ENCODE measurements at places on chromosomes 12 and 14.

DNA sequence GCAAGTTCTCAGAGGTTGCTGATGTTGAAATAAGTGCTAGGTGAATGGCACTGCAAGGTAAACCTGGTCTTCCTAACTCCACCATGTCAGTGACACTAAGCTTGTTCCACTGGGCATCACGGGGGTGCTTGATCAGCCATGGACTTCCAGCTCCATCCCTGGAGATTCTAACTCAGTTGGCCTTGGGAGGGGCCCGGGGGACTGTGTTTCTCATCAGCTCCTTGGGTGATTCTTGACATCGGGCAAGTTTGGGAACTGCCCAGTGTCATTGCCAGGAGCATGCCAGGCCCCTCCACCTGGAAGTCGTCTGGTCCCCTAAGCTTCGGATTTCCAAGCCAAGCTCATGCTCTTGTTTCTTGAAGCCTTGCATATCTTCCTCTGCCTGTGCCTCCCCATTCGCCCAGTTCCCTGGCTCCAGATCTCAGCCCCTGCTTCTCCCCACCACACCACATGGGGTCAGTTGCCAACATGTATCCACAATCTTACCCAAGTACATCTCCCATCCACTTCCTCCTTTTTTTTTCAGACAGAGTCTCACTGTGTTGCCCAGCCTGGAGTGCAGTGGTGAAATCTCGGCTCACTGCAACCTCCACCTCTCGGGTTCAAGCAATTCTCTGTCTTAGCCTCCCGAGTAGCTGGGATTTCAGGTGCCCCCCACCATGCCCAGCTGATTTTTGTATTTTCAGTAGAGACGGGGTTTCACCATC, 30.7 kb upstream of the RFLNA start:
- DNase-seq, result no peak

- no peak for DNase-seq
Measured at GRCh38 chr14:37594971-37595808, at the start of the genes FOXA1 and TTC6. FOXA1 (minus strand) TSS chr14:37595249; CDS start chr14:37594972, 277 bp downstream. TTC6 (plus strand) TSS chr14:37595629; CDS start chr14:37622065, 26,436 bp downstream.

- DNase-seq, result peak; percentile 22
Measured at GRCh38 chr12:120041386-120042231, 52.6 kb downstream of the BICDL1 start.

DNA sequence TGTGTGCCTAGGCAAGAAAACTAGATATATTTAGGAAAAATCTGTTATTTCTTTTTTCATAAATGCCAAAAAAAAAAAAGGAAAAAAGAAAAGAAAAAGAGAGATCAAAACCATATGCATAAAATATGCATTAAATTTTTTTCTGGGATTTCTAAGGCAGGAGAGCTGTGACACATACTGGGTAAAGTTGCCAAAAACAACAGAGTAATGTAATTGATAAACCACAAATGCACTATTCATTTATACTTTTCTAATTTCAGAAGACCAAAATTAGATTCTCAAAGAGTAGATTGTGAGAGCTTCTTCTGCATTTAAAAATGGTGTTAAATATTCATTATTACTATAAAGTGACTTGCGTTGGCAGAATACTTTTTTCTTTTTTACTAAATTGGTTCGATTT, 673.8 kb upstream of the MGAT4C start:
- no peak for DNase-seq

GRCh38 chr14:85529803-85530574, at the start of gene FLRT2:
FLRT2 (plus strand) TSS chr14:85530144; CDS start chr14:85621515, 91,371 bp downstream.
- peak; percentile 19 for DNase-seq

DNA sequence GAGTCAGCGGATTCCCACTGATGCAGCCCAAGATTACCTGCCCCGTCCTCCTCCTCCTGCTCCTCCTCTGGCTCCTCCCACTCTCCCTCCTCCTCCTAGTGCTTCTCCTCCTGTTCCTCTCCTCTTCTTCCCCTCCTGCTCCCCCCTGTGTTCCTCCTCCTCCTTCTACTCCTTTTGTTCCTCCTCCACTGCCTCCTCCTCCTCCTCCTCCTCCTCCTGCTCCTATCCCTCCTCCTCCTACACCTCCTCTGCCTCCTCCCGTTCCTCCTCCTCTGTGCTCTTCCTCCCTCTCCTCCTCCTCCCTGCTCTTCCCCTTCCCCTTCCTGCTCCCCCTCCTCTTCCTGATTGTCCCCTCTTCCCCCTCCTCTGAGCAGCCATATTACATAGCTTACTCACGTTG, 141.3 kb downstream of the CACNA1C start:
- DNase-seq, result no peak

- DNase-seq, result no peak
Measured at GRCh38 chr12:125272383-125272933, 207.2 kb downstream of the AACS start.

DNA sequence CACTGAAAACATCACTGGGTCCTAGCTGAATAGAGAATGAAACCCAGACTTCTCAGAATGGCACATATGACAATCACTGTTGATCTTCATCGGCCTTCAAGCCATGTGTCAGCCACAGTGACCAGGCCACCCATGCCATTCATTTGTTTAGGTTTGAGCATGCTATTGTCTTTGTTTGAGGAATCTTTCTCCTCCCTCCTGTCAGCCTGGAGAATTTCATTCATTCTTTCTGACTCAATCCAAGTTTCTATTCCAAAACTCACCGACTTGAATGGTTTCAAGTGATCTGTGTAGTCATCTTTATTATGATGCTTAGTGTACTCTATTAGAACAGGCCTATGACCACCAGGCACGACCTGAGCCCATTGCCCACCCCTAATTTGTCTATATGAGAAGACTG, 106.3 kb downstream of the ETNK1 start:
- DNase-seq, result no peak

DNA sequence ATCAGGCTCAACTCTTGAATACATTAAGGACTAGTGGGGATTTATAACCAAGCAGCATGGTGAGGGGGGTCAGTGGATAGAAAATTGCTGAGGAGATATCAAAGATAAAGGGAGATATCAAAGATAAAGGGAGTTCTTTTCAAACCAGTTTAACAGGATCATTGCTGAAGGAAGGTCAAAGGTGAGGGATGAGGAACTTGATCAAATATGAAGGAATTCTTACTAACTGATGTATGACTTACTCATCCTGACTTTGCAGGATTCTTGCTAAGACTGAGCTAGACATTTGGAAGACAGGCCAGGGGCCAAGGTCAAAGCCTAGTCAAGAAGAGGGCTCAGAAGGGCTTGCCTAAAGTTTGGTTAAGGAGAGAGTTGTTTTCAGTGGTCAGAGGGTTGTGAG, 4.8 kb downstream of the ABHD4 start:
- no peak for DNase-seq

- DNase-seq, result no peak
Measured at GRCh38 chr12:90947869-90948268, 7.1 kb downstream of the CCER1 start.

GRCh38 chr14:90319173-90319572, 12.6 kb downstream of the NRDE2 start:
- no peak for DNase-seq

DNA sequence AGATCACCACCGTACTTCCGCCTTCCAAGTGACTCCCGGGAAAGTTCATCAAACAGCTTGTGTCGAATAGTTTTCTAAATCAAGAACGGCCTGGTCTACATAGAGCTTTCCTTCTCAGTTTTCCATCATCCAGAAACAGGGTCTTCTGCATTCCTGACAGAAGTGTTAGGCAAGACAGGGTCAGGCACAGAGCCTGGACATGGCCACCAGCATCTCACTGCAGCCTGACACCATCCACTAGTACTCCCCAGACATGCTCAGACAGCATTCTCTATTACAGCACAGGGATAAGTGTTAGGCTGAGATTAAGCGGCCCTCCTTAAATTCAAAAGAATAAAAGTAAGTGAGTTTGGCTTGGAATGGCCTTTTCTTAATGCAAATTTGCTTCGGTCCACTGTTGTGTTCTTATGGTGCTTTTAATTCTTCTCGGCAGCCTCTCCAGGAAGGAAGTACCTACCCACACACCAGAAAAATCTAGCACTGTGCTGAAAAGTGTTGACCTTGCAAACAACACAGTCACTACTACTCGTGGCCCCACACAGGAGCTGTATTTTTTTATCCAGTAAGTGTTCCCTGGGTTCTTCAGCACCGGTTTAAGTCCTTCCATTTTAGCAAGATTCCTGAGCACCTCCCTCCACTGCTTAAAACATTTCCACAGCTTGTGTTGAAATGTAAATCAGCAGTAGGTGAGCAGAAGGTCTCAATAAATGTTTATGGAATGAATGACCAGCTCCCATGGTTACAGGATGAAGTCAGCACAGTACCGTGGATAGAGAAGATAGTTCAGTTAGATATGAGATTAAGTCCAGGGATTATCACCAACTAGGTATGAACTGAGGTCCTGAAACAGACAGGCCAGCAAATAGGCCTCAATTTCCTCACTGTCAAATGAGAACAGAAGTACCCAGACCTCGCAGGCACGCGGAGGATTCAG, 44.1 kb downstream of the SETD3 start:
- no peak for DNase-seq

GRCh38 chr12:34390846-34391700, 368.8 kb downstream of the ALG10 start:
- DNase-seq, result no peak

DNA sequence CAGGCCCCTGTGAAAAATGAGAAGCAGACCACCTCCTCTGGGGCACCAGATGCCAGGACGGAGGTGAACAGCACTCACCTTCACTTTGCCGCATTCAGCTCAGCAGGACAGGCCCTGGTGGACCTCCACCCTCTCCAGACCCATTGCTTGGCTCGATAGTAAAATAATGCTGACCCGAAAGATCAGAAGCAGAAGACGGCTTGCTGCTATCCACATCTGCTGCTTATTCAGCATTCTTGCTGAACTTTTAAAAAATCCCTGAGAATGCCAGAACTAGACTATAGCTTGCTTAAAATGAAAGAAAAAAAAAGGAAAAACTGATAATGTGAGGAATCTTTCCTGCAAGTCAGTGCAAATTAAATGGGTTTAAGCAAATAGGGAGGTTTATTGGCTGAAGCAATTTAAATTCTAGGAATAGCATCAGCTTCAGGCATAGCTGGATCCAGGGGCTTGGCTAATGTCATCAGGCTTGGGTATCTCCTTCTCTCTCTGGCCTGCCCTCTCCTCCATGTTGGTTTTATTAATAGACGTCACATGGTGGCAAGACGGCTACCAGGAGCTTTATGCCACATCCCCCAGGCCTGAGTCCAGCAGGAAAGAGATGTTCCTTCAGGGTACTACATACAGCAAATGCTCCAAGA, 137.9 kb downstream of the SCARB1 start:
- DNase-seq, result no peak

DNA sequence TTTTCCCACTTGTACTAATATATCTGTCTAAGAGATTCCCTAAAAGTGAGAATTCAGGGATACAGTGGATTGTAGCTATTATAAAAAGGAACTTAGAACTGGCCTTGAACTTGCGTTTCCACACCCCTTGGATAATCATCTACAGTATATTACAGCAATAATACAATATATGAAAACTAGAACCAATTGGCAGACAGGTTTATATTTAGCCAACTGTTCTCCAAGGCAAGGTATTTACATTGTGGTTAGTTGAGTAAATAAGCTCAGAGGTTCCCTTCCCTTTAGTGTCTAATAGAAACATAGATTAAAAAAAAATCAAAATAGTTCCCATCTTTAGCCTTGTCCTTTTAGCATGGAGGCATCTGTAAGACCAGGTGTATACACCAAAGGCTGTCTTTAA, 42.1 kb downstream of the LIMA1 start:
- no peak for DNase-seq

DNA sequence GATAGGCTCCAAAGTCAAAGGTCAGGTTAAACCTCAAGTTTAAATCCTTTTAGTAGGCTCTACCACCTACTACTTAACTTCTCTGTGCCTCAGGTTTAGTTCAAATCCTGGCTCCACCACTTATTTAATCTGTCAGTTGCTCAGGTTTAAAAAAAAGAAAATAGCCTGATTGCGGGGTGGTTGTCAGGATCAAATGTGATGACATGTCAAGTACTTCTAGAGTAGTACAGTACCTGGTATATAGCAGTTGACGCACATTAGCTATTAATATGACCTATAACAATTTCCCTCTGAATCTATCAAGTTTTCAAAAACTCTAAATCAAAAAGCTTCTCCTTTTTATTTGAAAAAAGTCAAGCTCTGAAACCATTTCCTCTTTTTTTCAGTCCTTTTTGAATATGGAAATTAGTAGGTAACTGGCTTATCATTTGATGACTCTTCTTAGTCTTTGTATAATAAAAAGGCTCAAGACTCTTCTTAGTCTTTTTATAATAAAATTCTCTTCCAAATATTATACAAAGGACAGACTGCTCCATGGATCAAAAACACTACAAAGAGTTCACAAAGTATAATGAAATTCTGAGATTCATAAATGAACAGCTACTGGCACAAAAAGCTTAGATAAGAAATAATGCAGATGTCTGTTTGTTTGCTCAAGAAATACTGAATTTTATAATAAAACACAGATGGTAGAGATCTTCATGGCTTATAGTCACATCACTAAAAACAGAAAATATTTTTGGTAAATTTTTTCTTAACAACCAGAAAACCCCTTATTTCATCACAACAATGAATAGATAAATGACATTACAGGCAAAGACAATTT, 5.0 kb downstream of the OSBPL8 start:
- no peak for DNase-seq

DNA sequence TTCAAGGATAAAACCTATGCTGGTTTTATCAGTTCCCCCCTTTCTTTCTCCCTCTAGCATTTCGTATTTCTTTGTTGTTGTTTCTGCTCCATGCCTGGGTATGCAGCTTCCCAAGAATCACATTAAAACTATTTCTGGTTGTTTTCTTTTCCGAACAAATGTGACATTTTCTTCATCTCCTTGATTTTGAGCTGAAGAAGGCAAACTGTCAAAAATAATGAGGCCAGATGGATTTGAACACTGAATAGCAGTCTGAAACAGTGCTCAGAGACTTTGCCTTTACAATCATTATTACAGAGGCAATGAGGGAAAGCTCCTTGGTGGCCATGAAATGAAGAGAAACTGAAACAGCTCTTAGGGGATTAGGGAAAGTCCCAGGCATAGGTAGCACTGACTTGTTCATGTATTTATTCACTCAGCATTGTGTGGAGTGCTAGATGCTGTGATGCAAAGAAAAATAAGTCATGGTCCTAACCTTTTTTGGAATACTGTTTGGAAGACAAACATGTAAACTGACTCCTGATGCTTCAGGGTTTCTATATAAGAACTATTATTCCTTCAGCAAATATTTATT, 319.5 kb downstream of the FUT8 start:
- no peak for DNase-seq

DNA sequence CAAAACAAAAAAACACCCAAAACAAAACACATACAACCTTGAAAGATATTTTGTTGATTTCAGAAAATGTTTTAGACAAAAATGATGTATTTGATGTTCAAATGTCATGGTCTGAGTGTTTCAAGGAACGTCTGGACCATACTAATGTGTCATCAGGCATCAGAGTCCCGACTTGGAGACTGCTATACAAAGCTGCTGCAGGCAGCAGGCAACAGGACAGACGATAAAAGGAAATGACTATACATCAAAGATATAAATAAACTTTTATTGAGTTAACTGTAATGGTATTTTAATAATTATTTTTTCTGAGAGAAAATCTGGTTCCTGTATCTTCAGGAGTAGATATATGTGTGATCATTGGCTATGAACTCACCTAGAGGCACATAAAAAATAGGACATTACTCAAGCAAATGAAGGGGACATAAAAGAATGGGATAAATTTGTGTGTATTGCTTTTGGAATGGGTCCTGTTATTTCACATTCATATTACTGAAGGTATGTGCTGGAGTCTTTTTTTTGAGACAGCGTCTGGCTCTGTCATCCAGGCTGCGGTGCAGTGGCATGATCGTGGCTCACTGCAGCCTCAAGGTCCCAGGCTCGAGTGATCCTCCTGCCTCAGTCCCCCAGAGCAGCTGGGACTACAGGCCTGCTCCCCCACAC, 87.3 kb upstream of the HECTD1 start:
- DNase-seq, result no peak

Data from activated T-cell treated with anti-CD3 and anti-CD28 coated beads, Interleukin-2, amount 50 U/mL, for 48 hours (primary cell).